ENCODE measurements at places on chromosomes 13 and 19.

- DNase-seq: no peak
Measured at GRCh38 chr13:90787007-90787406, 560.5 kb upstream of the MIR17HG start.

DNA sequence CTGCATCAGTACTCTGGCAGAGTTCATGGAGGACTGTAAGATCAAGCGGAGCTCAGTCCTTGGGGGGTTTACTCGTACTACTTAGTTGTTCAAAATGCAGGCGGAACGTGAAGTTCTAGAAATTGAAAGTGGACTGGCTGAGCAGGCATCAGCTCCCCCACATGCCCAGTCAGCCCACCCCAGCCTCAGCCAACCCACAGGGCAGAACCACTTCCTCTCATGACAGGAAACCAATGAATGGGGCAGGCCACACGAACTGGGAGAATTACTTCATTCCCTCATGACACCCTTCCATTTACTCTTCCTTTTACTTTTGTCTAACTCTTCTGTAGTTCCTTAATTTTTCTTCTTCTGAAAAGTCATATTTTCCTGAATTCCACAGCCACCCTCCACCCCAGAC is 71.9 kb downstream of the FLT1 start:
- DNase-seq: peak; percentile 11

DNA sequence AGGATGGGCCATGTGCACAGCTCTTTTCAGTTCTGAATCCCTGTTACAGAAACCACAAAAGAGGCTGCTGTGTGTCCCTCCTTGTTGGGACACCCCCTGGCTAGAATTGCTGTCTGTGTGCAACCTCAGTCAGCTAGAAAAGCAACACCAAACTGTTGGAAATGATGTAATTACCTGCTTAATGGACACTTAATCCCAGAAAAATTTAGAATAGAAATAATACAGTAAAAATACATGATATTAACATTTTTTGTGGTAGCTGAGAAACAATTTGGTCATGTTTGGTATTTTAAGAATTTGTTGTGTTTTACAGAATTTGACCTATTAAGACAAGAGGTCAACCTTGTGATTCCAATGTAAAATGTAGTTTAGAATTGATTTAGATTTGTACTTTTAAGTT is 46.8 kb downstream of the FAM124A start:
- DNase-seq: no peak

DNA sequence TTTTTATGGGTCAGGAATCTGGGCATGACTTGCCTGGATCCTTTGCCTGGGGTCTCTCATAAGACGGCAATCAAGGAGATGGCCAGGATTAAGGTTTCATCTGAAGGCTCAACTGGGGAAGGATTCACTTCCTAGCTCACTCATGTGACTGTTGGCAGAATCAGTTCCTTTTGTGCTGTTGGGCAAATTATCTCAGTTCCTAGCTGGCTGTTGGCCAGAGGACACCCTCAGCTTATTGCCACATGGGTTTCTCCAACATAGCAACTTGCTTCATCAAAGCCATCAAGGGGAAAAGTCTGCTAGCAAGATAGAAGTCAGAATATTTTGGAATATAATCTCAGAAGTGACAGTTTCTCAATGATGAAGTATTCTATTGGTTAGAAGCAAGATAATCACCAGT is 12.2 kb upstream of the EVI5L start:
- DNase-seq: no peak

GRCh38 chr19:2516727-2517126 is 40.8 kb downstream of the GADD45B start:
- DNase-seq: no peak

GRCh38 chr19:1765232-1765903 is 12.1 kb downstream of the ONECUT3 start:
- no peak for DNase-seq

DNA sequence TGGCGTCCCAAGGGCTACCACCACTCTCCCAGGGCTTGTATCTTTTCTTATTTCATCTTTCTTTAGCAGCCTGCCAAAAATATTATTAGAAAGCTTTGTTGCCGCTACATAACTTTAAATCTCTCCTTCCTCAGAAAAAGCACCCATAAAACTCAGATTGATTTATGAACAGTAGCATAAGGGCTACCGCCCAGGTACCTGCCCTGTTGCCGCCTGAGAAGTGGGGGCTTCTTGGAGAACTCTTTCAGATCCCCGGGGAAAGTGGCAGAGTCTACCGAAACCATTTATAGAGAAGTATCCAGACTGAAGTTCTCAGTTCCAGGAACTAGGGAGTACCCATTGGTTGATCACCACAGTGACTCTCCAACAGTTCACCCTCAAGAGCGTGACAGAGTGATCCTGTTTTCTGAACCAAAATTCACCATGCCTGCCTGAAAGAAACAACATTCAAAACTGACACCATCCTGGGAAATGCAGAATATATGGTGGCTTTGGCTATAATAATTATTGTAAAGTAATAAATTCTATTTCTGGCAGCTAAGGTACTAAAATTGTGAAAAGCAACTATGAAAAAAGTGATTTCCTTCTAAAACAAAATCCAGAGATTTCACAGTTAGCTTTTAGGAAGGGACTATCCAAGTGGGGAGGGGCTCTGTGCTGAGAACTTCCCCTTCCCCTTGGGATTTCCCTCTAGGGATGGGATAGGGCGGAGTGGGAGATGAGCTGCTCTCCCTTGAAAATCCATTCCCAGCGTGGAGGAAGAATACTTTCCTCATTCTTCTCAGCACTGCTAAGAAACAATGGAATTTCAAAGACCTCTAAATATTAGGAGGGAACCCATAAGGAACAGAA is 877 bp upstream of the N4BP2L1 start:
- DNase-seq: no peak

DNA sequence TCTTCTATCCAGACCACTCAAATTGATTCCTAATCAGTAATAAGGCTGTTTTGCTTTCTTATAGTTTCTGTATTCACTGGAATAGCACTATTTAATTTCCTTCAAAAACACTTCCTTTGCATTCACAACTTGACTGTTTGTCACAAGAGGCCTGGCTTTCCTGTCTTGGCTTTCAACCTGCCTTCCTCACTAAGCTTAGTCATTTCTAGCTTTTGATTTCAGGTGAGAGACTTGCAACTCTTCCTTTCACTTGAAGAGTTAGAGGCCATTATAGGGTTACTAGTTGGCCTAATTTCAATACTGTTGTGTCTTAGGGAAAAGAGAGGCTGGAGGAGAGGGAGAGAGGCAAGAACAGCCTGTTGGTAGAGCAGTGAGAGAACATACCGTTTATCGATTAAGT is 47.0 kb downstream of the SACS start:
- no peak for DNase-seq

DNA sequence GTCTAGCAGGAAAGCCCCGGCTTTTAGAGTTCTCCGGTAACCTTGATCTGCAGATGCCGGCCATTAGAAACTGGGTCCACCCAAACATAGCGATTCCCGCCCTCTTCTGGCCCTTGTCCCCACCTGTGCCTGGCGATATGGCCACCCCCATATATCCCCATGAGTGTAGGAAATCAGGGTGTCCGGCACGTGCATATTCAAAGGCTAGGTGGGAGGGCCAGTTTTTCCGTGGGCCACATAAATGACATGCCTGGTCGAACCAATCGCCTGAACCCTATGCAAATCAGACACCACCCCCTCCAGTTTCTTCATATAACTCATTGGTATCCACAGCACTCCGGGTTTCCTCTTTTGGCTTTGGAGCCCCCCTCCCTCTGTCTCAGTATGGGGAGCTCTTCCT is 37.4 kb downstream of the ERICH4 start:
- no peak for DNase-seq

DNA sequence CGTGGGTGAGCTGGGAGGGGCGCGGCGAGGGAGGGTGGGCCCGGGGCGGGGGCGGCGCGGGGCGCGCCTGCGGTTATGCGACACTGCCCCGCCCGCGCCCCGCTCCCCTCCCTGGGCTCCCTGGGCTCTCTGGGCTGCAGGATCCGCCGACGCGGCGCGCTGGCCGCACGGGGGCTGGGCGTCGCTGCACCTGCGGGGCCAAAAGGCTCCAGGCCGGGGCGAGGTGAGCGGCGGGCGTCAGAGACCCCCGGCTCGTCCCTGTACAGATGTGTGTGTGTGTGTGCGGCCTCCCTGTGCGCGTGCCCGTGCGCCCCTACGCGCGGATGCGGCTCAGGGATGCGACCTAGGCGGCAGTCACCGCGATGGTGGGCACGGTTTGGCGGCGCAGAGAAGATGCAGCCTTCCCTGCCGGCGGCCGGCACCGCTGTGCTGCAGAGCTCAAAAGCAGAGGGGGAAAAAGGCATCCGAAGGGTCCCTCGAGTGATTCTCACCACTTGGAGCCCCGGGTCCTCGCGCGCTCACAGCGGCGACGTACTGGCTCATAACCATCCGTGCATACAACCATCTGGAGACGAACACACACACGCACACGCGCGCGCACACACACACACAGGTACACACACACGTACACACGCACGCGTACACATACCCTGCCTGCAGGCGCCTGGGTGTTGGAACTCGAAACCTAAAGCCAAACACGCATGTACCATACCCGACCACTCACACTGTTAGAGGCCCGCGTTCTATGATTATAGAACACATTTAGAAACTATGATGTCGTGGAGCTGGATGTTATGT is 709 bp downstream of the ATP8A2 start:
- no peak for DNase-seq

DNA sequence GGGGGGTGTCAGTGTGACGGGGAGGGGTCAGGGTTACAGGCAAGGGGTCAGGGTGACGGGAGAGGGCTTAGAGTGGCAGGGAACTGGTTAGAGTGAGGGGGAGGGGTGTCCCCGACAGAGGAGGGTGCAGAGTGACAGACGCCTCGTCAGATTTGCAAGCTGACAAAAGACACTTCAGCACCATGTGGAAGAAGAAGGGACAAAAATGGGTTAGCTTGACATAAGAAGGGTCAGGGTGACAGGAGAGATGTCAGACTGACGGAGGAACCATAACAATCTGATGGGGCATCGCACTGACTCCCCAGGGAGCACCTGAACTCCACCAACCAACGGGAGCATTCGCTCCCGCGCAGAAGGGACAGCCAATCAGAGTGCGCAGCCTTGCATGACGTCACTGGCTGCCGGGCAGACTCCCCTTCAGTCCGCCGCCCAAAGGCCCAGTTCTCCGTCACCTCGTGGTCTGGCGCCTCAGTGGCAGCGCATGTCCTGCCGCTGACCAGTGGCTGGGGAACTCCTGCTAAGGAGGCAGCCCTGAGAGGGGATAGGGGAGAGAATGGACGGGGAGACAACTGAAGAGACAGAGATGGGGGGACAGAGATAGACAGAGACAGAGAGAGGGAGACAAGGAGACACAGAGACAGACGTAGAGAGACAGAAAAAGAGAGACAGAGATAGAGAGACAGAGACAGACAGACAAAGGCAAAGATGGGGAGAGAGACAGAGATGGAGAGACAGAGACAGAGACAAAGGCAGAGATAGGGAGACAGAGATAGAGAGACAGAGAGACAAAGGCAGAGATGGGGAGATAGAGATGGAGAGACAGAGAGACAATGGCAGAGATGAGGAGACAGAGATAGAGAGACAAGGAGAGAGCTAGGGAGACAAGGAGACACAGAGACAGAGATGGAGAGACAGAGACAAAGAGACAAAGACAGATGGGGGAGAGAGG is 30.2 kb downstream of the C19orf81 start:
- peak; percentile 76 for DNase-seq

- DNase-seq: no peak
Measured at GRCh38 chr19:14763497-14764145, 14.7 kb downstream of the ADGRE2 start.

DNA sequence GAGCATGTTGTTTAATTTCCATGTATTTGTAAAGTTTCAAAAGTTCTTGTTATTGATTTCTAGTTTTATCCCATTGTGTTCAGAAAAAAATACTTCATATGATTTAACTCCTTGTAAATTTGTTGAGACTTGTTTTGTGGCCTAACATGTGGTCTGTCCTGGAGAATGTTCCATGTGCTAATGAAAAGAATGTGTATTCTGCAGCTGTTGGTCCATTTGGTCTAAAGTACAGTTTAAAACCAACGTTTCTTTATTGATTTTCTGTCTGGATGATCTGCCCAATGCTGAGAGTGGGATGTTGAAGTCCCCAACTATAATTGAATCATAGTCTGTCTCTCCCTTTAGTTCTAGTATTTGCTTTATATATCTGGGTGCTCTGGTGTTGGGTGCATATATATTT is 34.9 kb upstream of the TPP2 start:
- DNase-seq: no peak

DNA sequence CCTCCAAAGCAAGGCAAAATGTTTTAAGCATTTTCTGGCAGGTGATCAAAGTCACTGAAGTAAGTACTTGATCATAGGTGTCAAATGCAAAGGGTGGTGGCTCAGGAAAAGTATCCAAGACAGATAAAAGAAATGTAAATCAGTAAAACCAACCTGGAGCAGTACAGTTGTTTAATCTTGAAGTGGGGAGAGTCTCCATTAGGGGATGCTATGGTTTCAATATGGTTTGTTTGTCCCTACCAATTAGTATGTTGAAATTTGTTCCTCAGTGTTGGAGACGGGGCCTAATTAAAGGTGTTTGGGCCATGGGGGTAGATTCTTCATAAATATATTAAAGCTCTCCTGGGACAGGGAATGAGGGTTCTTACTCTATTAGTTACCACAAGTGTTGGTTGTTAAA is 1781.7 kb upstream of the PRR20A start:
- no peak for DNase-seq

DNA sequence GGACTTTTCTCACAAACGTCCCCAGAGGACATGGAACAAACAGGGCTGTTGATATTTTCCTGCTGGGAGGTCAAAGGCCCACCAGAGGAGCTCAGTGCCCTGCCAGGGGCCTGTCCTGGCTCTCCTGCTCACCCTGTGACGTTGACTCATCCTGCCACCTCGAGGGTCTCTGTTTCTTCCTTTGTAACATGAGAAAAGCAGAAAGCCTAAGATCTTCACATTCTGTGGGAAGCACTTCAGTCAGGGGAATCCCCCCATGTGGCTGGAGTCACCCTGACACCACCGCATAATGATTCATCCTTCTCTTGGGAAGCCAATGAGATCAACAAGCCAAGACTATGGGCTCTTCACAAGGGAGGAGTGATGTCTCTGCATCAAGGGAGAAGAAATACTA is 147.9 kb downstream of the KATNAL1 start:
- DNase-seq: peak; percentile 56

- no peak for DNase-seq
Measured at GRCh38 chr13:19657872-19658591, 24.6 kb downstream of the MPHOSPH8 start.

DNA sequence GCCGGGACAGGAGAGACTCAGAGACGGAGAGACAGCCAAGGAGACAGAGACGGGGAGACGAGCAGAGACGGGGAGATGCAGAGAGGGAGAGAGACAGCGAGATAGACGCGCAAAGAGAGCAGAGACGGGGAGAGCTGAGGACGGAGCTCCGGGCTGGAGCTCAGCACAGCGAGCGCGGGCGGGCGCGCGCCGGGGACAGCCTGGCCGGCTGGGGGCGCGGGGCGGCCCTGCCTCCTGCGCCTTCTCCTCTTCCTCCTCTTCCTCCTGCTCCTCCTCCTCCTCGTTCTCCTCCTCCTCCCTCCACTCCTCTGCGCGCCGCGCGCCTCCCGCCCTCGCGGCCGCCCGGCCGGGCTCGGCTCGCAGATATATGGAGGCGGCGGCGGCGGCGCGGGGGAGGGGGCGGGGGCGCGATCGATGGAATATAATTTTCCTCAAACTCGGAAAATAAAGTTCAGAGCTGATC is at the start of gene ERFL:
TSS of gene ERFL (minus strand) at position 229 of the 463 bp plus-strand sequence. CDS start 15,530 bp downstream, outside the sequence.
- DNase-seq: no peak

- no peak for DNase-seq
Measured at GRCh38 chr13:104170980-104171555, 1104.9 kb upstream of the SLC10A2 start.

All from activated T-cell treated with anti-CD3 and anti-CD28 coated beads for 48 hours (primary cell).